ENCODE measurements at places on chromosomes 2 and 18. TPM values are rescaled to one million over a fixed set of nuclear protein-coding genes. Genes with fewer than 3 reads are reported as not detected.

CUL3 gene
- 74.3 TPM for polyA plus RNA-seq

STPG4 gene
- polyA plus RNA-seq = 0.12 TPM

MAB21L4 gene
- 0.78 TPM for polyA plus RNA-seq

DNA sequence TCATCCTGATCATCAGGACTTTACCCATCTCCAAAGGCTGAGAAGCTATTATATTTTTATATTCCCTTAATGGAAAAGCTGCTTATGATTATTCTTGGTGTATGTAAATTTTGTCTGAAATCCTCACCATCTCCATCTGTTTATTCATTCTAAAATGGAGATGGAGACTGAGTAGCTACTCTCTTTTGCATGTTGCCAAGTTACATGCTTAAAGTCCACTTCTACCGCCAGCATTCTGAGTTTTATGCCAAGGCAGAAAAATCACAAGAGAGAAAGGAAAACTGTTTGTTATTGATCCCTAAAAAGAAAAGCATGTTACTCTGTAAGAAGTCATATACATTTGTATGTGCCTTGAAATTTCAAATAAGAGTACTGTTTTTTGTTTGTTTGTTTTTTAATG is 94.4 kb upstream of the NOSTRIN start:
- DNase-seq = peak; percentile 92

DNA sequence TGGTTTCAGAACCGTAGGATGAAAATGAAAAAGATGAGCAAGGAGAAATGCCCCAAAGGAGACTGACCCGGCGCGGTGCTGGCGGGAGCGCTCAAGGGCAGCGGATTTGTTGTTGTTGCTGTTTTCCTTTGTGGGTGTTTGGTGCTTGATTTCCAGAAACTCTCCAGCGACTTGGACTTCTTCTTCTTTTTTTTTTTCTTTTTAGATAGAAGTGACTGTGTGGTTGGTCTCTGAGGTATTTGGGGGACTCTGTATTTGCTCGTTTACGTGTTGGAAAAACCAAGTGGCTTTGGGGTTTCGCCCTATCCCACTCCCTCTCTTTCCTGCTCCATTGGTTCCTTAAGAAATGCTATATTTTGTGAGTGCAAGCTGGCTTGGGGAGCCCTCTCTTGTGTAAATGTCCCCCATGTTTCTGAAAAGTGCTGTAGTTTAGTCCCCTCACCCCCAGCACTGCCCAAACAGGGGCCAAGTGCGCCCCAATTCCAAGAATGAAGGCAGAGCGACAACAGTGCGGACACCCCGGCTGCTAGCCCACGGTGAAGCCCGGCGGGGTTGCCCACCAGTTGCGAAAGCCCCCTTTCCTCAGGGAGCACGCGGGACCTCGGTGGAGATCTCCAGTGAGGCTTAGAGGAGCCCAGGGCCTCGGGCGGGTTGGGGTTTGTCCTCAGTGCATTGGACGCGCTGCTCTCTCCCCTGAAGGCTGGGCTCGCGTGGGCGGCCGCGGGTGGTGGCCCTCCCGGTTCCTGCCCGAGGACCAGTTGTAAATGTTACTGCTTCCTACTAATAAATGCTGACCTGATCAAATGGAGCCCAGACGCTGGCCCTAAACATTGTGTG is 1.8 kb downstream of the HOXD9 start:
- DNase-seq = no peak

DNA sequence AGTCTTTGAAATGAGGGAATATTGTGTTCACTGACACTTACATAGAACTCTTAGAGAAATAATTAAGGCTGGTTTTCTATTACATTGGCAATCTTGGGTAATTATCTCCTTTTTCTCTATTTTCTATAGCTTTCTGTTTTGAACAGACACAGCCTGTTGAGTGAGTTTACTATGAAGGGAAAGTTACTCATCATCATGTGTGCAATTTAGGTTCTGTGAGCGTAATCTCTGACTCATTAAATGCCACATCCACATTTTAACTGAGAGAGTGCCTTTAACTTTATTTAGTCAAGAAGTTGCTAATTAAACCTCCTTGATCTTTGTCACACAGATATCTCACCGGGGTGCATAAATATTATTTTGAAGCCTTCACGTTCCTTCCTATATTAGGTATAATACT is 174.0 kb upstream of the SLC8A1 start:
- DNase-seq = no peak

- no peak for DNase-seq
Measured at GRCh38 chr2:141393214-141393545, 737.6 kb downstream of the LRP1B start.

DNA sequence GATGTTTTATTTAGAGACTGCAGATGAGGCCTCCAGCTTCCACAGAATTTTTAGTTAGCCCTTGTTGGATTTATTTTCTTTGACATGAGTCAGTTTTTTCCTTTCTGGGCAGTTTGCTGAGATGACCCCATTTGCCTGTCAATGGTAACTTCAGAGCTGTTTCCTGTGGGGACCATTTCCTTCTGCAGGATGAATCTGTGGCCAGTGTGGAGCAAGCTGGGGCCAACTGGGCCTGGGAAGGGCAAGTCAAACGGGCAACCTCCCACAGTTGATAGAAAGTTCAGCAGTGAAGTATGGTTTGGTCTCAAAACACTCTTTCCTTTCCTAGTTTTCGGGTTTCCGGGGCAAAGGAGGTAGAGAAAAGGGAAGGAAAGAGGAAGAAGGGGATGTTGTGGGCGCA is 291.4 kb upstream of the NRP2 start:
- DNase-seq = no peak

- DNase-seq = no peak
Measured at GRCh38 chr2:3110994-3111666, 266.5 kb downstream of the EIPR1 start.

GRCh38 chr2:47062681-47063537 is 92.2 kb downstream of the STPG4 start:
- DNase-seq = peak; percentile 76

- no peak for DNase-seq
Measured at GRCh38 chr2:108924580-108925251, 64.3 kb downstream of the EDAR start.

DNA sequence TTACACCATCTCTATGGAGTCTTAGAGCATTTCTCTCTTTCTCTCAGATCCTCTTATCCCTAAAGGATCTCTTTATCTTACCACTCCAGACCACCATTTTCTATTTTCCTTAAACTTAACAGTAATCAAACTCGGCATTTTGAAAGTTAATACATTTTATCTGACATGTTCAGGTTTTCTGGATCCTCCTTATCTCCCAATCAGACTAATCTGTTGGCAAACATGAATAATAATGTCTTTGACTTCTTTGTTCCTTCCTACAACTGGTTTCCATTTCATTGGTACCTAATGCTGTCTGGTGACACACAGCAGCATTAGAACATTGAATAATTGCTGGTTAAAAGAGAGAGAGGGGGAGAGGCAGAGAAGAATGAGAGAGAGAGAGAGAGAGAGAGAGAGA is 932.1 kb upstream of the FSHR start:
- no peak for DNase-seq

GRCh38 chr18:26515643-26516487 is 32.5 kb downstream of the KCTD1 start:
- no peak for DNase-seq

- no peak for DNase-seq
Measured at GRCh38 chr18:48615566-48616401, 77.0 kb downstream of the CTIF start.

Measured in muscle of leg (tissue), 16 donors.